ENCODE measurements at places on chromosomes 1 and 21.

DNA sequence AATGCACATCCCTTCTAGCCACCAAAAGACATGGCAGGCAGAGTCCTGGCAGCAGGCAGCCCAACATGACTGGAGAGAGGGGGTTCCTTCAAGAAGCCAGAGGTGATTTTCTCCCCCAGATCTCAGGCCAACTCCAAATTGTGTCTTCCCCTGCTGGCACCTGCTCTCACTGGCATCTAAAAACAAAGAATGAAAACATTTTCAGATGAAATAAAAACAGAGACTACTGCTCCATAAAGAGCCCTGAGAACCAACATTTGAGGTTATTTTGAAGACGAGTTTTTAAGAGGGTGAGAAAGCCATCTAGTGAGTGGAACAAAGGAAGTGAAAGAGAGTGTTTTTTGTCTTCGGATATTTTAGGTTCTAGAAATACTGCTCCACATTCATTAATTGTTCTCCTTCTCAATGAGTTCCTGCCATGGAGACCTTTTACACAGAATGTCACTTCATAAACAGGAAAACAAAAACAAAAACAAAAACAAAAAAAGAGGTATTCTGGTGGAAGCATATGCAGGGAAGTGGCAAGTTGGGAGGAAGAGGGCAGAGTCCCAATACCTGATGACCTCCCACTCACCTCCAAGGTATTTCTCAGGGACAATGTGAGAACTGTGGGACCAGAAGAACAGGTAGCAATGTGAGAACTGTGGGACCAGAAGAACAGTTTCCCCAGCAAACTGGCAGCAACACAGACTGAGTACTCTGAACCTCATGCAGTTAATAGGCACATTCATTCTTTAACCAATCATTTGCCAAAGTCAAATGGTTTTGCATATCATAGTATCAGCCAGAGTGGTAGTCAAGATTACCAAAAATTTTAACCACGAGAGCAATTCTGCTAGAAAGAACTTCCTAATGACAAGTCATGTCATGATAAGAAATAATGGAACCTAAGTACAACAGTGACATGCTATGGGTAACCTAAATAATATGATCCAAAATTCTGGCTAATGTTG is 50.0 kb downstream of the KIAA0319L start:
- no peak for DNase-seq

- no peak for DNase-seq
Observed at GRCh38 chr1:7402548-7402850, 368.6 kb upstream of the VAMP3 start.

GRCh38 chr21:45241357-45241756 is 46.3 kb downstream of the POFUT2 start:
- no peak for DNase-seq

GRCh38 chr1:85121744-85122143 is 73.4 kb upstream of the MCOLN3 start:
- no peak for DNase-seq

GRCh38 chr1:41280202-41281032 is 38.3 kb upstream of the SCMH1 start:
- DNase-seq = no peak

GRCh38 chr1:8472668-8473067 is 154.8 kb downstream of the SLC45A1 start:
- DNase-seq = no peak

DNA sequence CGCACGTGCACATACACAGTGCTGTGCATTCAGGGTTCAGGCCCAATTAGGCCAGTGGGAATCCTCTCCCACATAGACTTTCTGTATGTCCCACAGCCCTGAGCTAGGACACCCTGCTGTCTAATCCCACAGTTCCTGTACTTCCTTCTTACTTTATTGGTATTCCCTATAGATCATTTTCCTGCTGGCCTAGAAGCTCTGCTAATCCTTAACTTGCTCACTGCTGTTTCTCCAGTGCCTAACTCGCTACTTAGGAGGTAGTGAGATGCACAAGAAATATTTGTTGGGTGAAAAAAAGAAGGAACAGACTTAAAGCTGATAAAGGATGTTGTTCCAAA is 34.1 kb upstream of the FHAD1 start:
- DNase-seq = no peak

- no peak for DNase-seq
Observed at GRCh38 chr1:95046359-95046758, 26.4 kb downstream of the ALG14 start.

GRCh38 chr1:108644984-108645383 is 15.9 kb downstream of the HENMT1 start:
- peak; percentile 16 for DNase-seq

DNA sequence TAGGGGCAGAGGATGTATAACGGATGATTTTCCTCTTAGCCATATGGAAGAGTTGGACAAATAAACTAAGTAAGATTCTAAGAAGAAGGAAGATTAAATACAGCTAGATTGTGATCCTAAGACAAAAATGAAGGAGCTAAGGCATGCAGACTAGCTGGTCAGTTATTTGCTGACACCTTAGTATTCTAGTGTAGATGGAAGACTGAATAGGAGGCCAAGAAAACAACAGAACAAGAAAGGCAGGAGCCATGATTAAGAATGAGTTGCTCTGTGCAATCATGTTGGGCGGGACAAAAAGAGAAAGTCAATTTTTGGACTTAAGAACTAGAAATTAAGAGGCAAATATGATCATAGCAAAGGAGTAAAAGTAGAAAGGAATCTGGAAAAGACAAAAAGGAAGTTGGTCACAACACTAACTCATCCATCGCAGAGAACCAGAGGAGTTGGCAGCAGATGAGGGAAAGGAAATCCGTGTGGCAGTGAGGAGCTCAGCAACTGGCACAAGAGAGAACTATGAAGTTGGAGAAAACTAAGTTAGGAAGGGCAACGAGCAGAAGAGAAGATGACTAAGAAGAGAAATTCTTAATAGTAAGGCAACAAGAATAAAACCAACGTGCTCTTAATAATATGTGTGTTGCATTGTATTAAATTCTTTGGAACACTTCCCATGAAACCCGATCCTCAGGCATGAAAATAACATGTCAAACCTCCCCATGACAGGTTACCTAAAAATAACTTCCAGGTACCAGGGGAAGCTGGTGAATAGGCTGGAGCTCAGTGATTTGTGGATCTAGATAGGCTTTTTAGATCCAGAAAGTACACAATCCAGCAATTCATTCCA is 234.4 kb downstream of the LTN1 start:
- no peak for DNase-seq

GRCh38 chr1:37150986-37151385 is 116.7 kb upstream of the GRIK3 start:
- DNase-seq = no peak

- DNase-seq = no peak
Observed at GRCh38 chr1:64567426-64568170, 97.7 kb downstream of the CACHD1 start.

- no peak for DNase-seq
Observed at GRCh38 chr1:236204656-236205055, 62.3 kb downstream of the GPR137B start.

GRCh38 chr21:44539991-44540666 is at the start of gene KRTAP10-1:
Gene KRTAP10-1, minus strand, starts transcription at chr21:44540195. Its CDS starts 45 bp downstream, at chr21:44540150.
- DNase-seq = no peak

- DNase-seq = no peak
Observed at GRCh38 chr21:37753122-37753599, 163.1 kb downstream of the KCNJ6 start.

- DNase-seq = no peak
Observed at GRCh38 chr1:63984257-63984929, 210.6 kb downstream of the ROR1 start.

DNA sequence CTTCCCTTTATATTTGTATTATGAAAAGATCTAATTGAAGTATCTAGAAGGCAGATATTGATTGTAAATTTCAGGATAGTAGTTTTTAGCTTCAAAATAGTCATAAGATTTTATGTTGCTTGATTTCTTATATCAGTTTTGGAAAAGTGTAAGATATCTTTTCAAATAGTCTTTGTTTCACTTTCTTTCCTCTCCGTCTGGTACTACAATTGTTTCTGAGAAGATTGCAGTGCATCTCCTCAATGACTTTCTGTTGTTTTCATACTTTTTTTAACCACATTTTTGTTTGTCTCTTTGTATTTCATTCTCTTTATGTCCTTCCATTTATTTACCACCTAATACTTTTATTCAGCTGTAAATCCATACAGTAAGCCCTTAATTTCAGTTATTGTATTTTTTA is 964.6 kb upstream of the B3GALT2 start:
- no peak for DNase-seq

- no peak for DNase-seq
Observed at GRCh38 chr1:56255516-56256152, 323.7 kb downstream of the PLPP3 start.

- no peak for DNase-seq
Observed at GRCh38 chr1:65431111-65431705, 10.7 kb downstream of the LEPR start.

DNA sequence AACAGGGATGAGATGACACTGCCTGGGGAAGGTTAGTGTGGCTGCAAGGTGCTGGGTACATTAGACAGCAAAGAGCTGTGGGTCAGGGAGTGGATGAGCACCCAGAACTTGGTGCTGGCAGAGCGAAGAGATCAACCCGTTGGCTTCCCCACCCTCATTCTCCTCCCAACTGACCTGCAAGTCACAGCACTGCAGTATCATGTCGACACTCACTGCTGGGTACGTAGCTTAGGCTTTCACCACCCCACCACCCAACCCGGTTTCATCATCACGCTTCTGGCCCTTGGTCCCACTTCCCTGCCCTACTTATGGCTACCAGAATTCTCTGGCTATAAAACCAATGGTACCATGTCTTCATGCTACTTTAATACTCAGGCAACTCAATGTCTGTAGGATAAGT is 73.6 kb upstream of the LYST start:
- no peak for DNase-seq

GRCh38 chr1:227887697-227888403 is 59.9 kb downstream of the WNT9A start:
- no peak for DNase-seq

DNA sequence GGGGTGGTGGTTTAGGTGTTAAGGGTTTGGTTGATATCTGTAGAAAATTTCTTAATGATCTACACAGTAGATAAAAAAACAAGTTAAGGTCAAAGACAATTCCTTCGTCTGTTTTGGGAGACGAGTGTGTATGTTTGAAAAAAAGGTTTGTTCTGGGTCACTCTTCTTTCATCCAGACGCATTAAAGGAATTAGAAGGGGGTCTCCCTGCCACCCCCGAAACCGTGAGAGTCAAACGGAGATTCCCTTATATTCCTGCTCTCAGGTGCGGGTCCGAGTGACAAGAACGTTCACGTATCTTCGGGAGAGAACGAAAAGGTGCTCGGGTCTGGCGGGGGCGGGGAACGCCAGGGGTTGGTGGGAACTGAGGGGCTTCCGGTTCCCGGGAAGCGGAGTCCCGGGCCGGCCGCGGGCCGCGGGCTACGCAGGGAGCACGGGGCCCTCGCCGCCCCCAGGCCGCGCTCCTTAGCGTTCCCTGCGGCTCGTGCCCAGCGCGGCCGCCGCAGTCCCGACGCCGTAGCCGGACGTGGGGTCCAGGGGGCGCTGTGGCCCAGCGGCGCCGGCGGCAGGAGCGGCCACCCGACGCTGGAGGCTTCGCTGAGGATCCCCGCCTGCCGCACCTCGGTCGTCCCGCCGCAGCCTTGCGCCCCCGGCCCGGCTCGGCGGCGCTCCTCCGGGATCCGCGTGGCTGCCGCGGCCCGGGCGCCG is at the start of gene ZFYVE9:
TSS of gene ZFYVE9 (plus strand) at position 577 of the 707 bp plus-strand sequence. CDS start 91,118 bp downstream, outside the sequence.
- peak; percentile 45 for DNase-seq

- DNase-seq = no peak
Observed at GRCh38 chr1:64209221-64209620, 5.8 kb downstream of the UBE2U start.

- DNase-seq = no peak
Observed at GRCh38 chr1:195097316-195097715, 1510.9 kb downstream of the KCNT2 start.

DNA sequence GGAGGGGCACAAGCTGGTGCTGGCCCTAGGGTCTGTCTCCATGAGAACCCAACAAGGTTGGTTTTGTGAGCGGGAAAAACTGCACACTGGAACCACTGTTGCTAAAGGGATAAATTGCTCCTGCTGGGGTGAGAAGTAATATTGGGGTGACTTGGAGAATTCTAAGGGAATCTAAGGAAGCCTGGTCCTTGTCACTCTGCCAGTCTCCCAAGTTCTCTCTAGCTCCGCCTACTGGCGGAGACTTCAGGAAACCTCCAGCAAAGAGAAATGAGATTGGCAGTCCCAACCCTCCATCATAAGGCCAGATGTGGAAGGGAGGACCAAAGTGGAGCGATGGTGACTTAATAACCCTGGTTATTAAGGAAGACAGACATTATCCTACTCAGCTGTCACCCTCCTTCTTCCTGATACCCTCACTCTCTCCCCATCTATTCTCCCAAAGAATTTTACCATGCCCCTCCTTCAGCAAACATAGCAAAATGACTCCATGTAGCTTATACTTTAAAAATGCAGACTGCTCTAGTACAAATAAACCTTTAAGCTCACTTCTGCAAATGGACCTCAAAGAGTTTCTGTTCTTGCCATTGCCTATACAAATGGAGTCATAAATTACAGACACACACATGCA is 2.7 kb downstream of the LCE1F start:
- no peak for DNase-seq

DNA sequence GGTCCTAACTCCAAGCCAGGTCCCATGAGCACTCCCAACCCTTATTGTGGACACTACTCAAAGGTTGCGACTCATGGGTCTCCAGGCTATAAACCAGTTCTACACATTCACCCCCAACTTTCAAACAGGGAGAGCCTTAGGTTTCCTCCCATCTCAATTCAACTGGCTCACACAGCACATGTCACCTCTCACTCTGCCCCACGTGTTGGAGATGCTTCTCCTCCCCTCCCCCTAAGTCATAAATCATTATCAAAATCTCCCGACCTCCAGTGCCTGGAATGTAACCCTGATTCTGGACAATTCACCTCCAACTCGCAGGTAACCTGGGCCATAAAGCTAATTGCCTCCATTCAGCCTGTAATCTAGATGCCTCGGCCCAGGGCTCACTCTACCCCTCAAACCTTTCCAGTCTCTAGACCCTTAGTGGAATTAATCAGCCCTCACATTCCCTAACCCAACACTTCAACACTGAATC is 595 bp downstream of the AK2 start:
- DNase-seq = no peak

- no peak for DNase-seq
Observed at GRCh38 chr1:227849251-227849650, 33.8 kb downstream of the PRSS38 start.

- DNase-seq = no peak
Observed at GRCh38 chr1:172351346-172351745, 69.1 kb upstream of the C1orf105 start.

GRCh38 chr1:231836227-231836893 is 209.8 kb downstream of the DISC1 start:
- no peak for DNase-seq

DNA sequence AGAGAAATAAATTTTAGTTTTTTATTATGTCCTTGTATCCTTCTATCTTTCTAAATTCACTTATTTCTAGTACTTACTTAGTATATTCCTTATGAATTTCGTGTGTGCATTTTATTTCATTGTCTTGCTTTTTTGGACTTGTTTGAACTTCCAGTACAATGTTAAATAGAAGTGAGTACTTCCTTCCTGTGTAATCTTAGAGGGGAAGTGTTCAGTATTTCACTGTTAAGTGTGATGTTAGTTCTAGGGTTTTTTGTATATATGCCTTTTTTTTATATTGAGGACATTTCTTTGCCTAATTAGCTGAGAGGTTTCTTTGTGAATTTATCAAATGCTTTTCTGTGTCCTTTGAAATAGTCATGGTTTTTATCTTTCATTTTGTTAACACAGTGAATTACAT is 10.7 kb downstream of the LYPLAL1 start:
- DNase-seq = no peak
